ENCODE measurements at places on chromosomes 13 and 19.

DNA sequence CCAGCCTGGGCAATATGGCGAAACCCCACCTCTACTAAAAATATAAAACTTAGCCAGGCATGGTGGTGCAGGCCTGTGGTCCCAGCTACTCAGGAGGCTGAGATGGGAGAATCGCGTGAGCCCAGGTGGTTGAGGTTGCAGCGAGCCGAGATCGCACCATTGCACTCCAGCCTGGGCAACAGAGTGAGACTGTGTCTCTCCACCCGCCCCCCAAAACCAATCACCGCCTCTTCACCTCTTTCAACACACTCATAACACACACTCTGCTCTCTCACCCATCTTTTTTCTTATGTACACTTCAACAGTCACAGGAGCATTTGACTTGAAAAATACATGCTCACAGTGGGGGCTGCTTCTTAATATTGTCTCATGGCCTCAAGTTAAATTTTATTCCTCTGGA, 76.8 kb downstream of the ESD start:
- no peak for DNase-seq

GRCh38 chr19:6098574-6098973, 11.7 kb downstream of the RFX2 start:
- DNase-seq = no peak

DNA sequence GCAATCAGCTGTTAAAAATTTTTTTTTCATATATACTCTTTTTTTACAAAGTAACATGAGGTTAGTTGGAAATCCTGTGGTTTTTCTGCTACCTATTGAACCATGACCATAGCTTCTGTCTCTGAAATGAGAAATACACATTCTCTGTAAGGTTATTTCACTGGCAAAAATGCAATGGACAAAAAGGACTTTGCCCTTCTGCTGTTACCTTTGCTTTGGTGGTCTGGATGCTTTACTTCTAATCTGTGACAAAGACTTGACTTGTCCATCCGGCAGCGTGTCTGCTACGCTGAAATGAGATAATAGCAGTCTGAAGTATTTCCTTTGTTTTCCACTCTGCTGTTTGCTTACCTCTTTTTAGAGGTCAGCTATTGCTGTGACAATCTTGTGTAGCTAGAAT, 412.8 kb downstream of the SLITRK6 start:
- DNase-seq = no peak

GRCh38 chr19:46036744-46037128, 4.1 kb downstream of the IGFL4 start:
- no peak for DNase-seq

- no peak for DNase-seq
Measured at GRCh38 chr13:33577007-33577406, 240.9 kb upstream of the RFC3 start.

- peak; percentile 88 for DNase-seq
Measured at GRCh38 chr19:37997911-37998344, 90.9 kb downstream of the SIPA1L3 start.

- DNase-seq = peak; percentile 1
Measured at GRCh38 chr13:100721885-100722512, 47.4 kb upstream of the TMTC4 start.

GRCh38 chr13:99150575-99151361, 49.9 kb upstream of the UBAC2 start:
- peak; percentile 44 for DNase-seq

GRCh38 chr13:24503379-24503696, 9.2 kb downstream of the PARP4 start:
- no peak for DNase-seq

DNA sequence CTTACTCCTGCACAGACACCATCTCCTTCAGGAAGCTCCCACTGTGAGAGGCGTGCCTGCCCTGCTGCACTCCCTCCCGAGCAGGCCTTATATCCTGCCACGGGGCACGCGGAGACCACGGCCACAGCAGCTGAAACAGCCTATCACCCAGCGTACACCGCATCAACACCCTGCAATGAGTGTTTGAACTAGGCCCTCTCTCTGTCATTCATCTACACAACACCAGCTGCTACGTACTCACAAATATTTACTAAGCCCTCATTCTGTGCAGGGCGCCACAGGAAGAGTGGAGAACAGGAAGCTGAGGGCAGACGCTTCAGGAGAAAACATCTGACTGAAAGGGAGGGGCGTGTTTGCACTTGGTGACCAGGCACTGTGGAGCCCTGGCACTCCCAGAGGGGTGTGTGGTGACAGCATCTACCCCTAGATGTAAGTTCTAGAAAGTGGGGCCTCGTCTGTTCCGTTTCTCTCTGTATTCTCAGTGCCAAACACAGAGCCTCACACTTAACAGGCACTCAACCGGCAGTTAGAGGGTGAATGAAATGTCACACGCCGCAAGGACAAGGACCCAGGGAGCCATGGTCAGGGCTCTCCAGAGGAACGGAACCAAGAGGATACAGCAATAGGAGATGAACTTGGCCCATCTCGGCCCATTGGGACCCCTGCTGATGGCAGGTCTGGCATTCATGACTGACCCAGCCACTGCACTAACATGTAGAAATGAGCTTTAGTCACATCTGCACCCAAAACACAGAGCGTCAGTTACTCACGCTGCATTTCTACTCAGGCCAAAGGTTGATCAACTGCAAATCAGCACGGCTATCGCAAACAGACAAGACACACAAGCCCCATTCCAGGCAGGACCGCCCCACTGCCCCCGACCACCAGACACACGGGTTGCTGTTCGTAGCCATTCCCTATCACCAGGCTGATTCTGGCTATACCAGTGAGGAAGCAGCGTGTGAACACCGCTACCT, 15.7 kb downstream of the RANBP3 start:
- no peak for DNase-seq

DNA sequence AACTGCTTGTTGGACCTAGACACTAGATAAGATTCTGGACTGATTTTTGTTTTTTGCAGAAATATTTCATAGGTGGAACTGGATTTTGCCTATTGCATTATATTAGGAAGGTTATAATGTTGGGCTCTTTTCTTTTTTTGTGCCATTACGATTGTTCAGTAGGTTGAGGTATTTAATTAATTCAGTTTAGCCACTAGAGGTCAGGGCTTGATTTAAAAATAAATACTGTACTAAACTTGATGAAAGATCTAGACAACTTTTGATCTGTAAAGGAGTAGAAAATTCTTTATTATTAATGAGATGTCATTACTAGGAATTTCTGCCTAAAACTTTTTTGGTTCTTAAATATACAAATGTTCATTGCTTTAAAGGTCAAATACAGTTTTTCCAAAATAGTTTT, 15.2 kb upstream of the SUPT20H start:
- no peak for DNase-seq

- DNase-seq = no peak
Measured at GRCh38 chr19:52621376-52621775, 16.8 kb downstream of the ZNF83 start.

DNA sequence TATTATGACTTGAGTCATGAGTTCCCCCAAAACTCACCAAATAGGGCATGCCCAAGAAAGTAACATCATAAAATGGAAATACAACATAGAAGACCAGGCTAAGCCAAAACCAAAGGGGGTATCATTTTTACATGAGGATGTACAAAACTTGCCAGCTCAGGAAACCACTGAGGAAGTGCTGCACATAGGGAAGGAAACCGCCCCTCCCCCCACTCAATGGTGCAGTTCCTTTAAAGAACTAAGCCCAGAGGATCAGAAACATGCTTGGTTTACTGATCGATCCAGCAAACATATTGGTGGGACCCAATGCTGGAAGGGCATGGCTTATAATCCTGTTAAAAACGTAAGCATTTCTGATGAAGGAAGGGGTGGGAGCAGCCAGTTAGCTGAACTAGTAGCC, 4.2 kb upstream of the ZNF486 start:
- DNase-seq = no peak

DNA sequence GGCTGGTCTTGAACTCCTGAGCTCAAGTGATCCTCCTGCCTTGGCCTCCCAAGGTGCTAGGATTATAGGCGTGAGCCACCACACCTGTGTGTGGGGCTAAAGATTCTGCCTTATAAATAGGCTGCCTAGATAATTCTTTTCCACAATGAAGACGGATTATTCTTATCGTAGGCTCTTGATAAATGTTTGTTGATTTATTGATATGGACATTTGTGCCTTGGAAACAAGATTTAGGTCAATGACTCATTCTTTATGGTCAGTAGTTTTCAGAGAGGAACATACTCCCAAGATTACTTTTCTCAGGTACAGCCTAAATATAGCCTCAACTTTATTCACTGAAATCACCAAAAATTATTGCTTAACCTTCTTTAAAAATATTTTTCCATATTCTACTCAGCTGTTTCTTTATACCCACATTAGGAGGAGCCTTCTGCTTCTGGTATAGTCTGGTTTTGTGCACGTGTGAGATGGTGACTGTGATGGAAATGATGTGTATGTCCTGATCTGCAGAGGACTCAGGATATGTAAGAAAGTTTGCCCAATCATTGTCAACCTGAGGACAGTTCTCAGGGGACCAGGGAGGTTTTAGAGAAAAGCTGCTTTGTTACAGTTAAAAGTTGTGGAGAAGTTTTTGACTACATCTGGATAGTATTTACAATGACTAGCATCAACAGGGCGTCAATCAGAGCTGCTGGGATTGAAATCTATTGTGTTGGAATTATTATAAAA, 208.9 kb downstream of the DNAJC15 start:
- DNase-seq = no peak

GRCh38 chr19:33809960-33810359, 13.3 kb downstream of the KCTD15 start:
- DNase-seq = no peak

- DNase-seq = no peak
Measured at GRCh38 chr13:33276570-33276969, 9.0 kb downstream of the STARD13 start.

GRCh38 chr13:86737334-86737932, 933.7 kb upstream of the SLITRK5 start:
- DNase-seq = no peak

DNA sequence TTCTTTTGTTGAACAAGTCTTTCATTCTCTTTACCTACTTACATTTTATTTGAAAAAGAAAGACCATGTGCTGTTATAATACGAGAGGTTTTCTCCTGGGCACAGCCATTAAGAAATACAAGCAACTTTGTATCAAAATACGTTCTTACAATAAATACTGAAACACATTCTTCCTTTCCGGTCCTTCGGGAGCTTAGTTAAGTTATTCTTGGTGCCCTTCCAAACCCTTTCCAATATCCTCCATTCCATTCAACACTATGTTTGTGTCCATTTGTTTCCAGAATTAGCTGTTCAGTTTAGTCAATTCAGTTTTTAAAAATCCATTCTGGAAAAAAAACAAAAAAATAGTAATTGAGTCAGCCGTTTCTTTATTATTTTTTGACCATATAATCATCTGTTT, 746.8 kb upstream of the SLC10A2 start:
- DNase-seq = no peak

- DNase-seq = no peak
Measured at GRCh38 chr19:1648459-1648849, 4.0 kb downstream of the TCF3 start.

GRCh38 chr19:23802290-23802689, 43.6 kb upstream of the ZNF681 start:
- no peak for DNase-seq

DNA sequence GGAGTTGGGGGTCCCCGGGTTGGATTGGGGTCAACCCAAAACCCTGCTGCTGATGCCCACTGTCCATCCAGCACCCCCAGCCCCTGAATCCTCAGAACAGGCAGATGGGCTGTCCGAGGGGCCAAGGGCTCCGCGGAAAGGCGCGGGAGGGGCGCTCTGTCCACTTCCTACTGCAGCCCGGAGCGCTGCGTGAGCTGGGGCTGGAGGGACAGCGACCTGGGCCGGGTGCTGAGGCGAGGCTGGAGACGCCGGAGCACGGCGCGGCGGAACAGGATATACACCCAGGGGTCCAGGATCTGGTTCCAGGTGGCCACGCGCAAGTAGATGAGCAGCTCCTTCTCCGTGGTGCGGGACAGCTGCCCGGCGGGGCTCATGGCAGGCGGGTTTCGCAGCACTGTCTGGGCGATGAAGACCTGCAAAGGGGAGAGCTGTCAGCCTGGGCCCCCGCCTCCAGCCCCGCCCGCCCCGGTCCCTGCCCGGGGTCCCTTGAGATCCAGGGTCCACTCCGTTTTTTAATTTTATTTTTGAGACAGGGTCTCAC, 10.3 kb downstream of the GIPC3 start:
- no peak for DNase-seq

- DNase-seq = no peak
Measured at GRCh38 chr13:94345374-94346195, 133.9 kb downstream of the DCT start.

- peak; percentile 51 for DNase-seq
Measured at GRCh38 chr19:57934820-57935665, at the start of gene ZNF418. TSS of gene ZNF418 (minus strand) at chr19:57935402. CDS start at chr19:57933822, 1,580 bp downstream.

DNA sequence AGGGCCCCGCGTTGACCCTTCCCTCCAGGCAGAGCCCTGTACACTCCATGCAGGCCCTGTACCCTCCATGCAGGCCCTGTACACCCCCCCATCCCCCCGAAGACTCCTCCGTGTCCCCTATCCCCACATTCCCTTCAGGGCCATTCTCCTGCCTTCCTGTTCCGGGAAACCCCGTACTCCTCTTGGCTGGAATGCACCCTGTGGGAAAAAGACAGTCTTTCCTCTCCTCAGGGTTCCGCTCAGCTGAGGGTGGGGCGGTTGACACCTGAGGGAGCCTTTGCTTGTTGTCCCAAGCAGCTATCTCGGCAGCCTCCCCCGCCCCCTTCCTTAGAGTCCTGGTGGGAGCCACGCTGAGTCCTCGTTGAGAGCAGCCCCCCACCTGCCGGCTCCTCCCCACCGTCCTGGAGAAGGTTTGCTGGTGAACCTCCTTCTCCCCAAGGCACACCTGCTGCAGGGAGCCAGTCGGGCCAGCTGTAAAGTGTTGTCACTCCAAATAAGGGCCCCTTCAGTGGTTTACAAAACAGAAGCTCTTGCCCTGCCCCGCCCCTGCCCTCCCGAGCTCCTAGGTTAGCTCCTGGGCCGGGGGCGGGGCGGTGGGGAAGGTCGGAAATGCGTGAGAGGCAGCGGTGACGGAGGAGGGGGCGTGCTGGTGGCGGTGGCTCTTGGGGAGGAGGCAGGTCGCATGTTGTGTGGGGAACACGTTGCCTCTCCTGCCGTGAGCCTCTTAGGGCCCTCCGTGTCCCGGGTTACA, 1.5 kb downstream of the GNA11 start:
- DNase-seq = no peak

DNA sequence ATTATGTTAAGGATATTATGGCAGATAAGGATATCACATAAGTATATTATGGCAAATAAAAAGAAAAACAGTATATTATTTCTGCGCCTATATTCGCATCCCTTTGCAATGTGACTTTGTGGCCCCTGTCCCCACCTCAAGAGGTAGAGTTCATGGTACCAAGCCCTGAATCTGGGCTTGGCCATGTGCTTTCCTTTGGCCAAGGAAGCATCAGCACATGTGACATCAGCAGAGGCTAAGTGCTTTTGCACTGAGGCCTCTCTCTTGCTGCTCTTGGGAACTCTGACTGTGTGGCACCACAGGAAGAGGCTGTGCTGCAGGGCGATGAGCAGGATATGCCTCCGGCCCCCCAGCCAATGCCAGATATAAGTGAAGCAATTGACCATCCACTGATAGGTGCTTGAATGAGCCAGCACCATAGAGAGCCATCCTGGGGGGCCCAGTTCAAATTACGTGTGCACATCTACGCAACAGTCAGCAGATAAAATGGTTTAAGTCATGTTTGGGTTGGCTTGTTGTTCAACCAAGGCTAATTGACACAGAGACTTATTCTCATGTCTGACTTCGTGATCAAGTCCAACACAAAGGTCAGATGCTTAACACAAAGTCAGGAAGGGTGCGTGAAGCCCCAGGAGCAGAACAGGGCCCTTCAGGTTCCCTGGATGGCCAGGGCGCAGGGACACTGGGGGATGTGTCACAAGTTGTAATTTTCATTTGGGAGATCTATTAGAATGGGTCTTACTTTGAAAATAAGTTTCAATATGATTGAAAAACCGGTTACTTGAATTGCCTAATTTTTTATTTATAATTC, 173.3 kb downstream of the COL4A1 start:
- no peak for DNase-seq

- DNase-seq = no peak
Measured at GRCh38 chr19:57008432-57008831, 111.4 kb upstream of the USP29 start.
